Chondrocyte (in vitro differentiated cells): ENCODE measurements at places on chromosomes 1 and 21. TPM values are rescaled to one million over a fixed set of nuclear protein-coding genes. Genes with fewer than 3 reads are reported as not detected.

- H3K4me3 ChIP-seq = no peak overlapping the region
- H3K4me1 ChIP-seq = peaks cover 26% of the 10 kb centered on the region
- no peak for DNase-seq
- H3K27me3 ChIP-seq = peaks cover 12% of the 10 kb centered on the region
Observed at GRCh38 chr1:110207831-110208230, 2.3 kb upstream of the KCNC4 start.

The ZFP69B gene
- total RNA-seq = 7.4 to 13.4 TPM (median 11.9 TPM) in 3 replicates

GRCh38 chr1:22142315-22143064 lies 407 bp downstream of the WNT4 start:
- H3K4me3 ChIP-seq = no peak overlapping the region
- peaks cover 11% of the 10 kb centered on the region for H3K4me1 ChIP-seq
- peaks cover 24% of the 10 kb centered on the region for H3K27me3 ChIP-seq
- no peaks in the 10 kb centered on the region for H3K36me3 ChIP-seq
- H3K27ac ChIP-seq = no peak overlapping the region

GRCh38 chr21:17598437-17598836 lies 14.3 kb downstream of the BTG3 start:
- peaks cover 8% of the 10 kb centered on the region for H3K4me1 ChIP-seq
- peaks cover 33% of the 10 kb centered on the region for H3K36me3 ChIP-seq
- no peak overlapping the region for H3K4me3 ChIP-seq
